Type B pancreatic cell (in vitro differentiated cells): ENCODE measurements at places on chromosomes 16 and 17. TPM values are rescaled to one million over a fixed set of nuclear protein-coding genes. Genes with fewer than 3 reads are reported as not detected.
A peak's percentile ranks its signal among the peaks of the same experiment; 100 is the strongest.

Gene C17orf50
- total RNA-seq: not detected in 2 replicates

Gene CDH8
- 8.0 and 8.2 TPM in 2 replicates for total RNA-seq

Gene BTBD17
- 5.2 and 5.7 TPM in 2 replicates for total RNA-seq

Gene GPRC5B
- 25.8 and 53.8 TPM in 2 replicates for total RNA-seq

DNA sequence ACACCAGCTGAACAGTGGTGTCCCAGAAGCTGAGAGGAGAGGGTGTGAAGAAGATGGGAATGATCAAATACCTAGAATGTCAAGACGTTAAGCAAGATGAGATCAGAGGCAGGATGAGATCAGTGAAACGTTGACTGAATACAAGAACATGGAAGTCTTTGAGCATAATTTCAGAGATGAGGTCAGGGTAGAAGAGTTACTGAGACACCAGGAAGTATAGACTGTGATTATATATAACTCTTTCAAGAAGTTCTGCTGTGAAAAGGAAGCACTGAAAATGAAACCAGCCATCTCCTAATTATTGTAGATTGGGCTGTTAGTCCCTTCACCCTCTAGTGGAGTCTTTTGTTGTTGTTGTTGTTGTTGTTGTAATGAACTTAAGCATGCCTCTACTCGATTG, 9.1 kb downstream of the SHCBP1 start:
- DNase-seq: no peak

GRCh38 chr16:10835281-10835931, 16.8 kb upstream of the TVP23A start:
- no peak for DNase-seq

- no peak for DNase-seq
These were observed 131.1 kb downstream of the TMEM114 start for GRCh38 chr16:8459085-8459733.

DNA sequence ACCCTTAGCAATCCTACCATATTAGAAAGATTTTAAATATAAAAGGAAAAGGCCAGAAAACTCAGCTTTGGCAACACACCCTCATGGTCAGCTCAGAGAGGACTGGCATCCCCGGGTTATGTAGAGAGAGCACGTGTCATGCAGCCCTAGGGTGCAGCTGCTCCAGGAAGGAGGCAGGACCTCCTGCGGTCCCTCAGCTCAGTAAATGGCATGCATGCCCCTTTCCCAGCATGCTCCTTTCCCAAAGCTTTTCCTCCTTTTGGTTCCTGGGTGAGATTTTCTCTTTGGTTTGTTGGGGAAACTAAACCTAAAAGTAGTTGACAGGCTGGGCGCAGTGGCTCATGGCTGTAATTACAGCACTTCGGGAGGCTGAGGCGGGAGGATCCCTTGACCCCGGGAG, 3.9 kb downstream of the GAN start:
- no peak for DNase-seq

GRCh38 chr17:5097101-5097834, 14.4 kb downstream of the ZNF232 start:
- DNase-seq: peak; percentile 83

- no peak for DNase-seq
These were observed 14.9 kb downstream of the NAA60 start for GRCh38 chr16:3458278-3458851.

DNA sequence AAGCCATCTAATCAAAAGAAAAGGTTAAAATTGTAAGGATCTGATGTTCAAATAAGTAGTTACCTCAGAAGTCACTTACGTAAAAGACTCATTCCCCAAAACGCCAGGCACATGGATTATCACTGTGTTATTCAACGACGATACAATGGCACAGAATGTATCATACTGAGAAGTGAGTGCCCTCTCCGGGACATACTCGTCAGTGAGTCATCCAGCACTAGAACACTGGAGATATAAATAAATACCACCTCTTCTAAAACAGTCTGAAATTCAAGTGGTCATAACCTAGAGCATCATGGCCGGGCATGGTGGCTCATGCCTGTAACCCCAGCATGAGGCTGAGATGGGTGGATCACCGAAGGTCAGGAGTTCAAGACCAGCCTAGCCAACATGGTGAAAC, 24.9 kb downstream of the USP31 start:
- no peak for DNase-seq

DNA sequence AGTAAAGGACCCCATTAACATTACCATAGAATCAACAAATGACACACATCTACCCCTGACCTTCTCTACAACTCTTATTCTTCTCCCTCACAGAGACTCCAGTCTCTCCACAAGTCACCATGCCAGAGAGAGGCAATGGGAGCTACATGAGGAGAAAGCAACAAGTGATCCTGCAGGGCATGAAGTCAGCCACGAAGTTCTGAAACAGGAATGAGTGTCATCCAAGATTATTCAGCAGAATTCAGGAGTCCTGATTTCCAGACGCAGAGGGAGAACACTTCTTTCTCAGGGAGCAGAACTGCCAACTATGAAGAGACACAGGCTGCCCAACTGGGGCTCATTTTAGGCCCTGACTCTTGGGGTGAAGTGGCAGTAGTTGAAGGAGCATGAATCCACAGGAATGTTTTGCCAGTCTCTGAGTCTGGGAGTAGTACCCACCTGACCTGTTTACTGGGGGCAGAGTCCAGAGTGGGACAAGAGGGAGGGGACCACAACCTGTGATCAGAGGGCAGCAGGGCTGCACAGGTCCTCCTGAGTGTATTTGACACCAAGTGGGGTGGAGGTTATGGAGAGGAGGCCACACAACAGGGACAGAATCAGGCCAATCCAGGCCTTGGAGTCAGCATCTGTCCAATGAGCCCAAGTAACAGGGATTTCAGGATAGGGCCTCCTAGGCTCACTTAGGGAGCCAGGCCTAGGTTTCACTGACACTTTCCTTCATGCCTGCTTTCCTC, 2.4 kb upstream of the MTMR4 start:
- no peak for DNase-seq

DNA sequence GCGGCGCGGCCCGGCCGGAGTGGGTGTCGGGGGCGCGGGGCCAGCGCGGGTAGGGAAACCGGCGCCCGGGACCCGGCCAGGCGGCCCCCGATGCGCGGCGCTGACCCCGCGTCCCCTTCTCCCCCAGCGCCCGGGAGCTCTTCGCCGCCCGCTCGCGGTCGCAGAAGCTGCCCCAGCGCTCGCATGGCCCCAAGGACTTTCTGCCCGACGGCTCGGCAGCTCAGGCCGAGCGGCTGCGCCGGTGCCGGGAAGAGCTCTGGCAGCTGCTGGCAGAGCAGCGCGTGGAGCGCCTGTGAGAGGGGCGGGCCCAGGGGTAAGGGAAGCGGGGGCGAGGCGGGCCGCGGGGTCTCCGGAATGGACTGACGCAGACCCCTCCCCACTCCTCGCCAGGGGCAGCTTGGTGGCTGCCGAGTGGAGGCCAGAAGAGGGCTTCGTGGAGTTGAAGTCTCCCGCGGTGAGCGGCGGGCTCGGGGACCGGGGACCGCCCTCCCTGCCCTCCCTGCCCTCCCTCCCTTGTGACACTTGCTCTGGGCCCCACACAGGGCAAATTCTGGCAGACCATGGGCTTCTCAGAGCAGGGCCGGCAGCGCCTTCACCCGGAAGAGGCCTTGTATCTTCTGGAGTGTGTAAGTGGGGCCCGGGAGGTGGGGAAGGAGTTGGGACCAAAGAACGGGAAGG, 430 bp downstream of the TSEN54 start:
- no peak for DNase-seq

GRCh38 chr17:82950525-82951102, 110.8 kb upstream of the ZNF750 start:
- DNase-seq: peak; percentile 24

DNA sequence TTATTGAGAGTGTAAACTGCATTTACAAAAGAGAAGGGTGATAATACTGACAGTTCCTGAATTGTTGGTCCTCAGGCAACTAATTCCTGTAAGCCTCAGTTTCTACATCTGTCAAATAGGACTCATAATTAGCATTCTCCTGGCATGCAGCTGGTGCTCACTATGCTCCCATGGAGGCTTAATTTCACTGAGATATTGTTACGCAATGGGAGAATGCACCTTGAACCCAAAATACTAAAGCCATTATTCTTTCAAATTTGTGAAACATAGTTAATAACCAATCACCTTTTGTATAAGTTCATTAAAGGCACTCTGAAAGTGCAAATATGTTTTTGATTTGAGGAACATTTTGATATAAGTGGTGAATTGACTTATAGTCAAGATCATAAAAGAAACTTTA, 985.5 kb downstream of the CDH11 start:
- DNase-seq: no peak

GRCh38 chr16:69171325-69172084, 15.5 kb upstream of the SNTB2 start:
- DNase-seq: no peak

GRCh38 chr17:77153472-77153871, 12.7 kb downstream of the SEC14L1 start:
- DNase-seq: no peak

- DNase-seq: no peak
These were observed 73.1 kb downstream of the SREBF1 start for GRCh38 chr17:17763734-17764133.

DNA sequence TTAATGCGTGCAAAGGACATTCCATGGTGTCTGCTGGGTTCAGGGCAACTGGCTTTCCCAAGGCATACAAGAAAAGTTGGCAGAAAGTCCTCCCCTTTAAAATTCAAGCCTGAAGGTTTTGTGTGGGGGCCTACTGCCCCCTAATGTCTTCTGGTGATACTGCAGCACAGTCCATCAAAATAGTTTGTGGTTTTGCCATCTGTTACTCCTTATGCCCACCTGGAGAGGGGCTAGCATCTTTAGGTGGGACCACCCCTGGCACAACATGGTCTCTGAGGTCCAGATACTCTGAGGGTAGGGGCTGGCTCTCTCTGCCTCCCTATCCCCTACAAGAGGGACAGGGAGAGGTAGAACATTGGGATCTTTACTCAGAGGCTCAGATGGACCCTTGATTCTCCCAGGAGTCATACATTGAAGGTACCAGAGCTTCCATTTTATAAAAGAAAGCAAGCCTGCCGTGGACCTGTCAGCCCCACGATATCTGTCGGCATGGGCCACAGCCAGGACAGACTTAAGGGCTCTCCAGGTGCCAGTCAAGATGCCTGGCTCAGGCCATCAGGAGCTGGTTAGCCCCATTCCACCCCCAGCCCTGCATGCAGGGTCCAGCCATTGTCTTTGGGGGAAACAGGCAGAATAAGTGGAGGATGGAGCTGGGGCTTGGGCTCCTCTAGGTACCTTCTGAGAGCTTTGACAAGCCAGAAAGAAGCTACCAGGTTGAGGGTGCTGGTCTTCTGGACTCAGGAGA, 6.3 kb downstream of the ESRP2 start:
- DNase-seq: peak; percentile 62

GRCh38 chr16:57092786-57093411, 516 bp downstream of the CPNE2 start:
- DNase-seq: no peak

DNA sequence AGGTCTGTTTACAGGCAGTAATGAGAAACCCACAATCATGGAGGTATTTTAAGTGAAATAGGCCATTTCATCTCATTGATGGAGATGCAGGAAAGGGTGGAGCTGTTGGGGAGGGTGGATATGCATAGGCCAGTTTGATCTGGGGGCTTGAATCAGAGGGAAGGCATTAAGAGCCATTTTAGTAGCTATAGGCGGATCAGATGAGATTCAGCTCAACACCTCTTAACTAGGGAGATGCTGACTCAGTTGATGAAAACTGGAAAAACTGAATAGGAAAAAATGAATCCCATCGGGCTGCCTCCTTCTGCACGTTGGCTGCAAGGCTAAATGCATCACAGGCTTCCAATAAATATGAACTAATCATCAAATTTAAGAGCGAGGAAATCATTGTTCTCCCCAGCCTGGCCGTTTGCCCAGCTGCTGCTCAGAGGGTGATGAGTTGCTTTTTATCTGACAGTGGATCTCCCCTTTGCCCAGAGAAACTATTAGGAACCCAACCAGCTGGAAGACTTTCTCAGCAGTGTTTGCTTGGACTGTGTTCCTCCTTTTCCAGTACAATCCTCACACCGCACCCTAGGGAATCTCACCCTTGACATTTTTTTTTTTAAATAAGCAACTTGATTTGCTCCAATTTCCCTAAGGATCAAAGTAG, 149.6 kb downstream of the SOX9 start:
- no peak for DNase-seq

- DNase-seq: no peak
These were observed 1152.0 kb upstream of the CDH8 start for GRCh38 chr16:63188086-63188771.

DNA sequence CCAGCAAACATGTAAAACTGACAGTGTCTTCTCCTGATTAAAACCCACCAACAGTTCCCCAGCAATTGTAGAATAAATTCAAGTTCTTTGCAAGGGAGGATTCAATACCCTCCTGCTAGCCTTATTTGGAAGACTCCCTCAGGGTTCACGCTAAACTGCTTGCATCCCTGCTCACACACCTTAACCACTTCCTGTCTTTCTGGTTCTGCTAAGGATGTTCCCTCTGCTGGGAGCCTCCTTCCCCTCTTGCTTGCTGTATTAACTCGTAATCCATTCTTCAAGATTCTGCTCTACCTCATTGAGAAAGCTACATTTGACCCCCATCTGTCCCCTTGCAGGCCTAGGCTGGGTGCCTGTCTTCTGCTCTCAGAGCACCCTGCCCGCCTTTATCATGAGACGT, 2.3 kb upstream of the SHISA6 start:
- DNase-seq: no peak

DNA sequence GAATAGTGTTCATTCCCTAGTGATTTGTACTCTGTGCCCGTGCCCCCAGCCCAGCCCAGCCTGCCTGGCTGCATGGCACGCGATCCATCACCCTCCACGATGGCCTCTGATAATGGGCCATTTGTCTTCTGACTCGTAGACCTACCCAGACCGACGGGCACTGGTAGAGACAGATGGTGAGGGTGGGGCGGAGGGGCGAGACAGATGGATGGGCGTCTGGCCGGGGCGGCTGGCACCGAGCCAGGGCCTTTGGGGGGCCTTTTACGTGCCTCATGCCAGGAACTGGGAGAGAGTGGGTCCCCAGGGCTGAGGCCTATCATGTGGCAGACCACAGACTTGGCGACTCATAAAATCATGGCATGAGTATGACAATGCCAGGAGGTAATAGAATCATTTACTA, 25.4 kb downstream of the CRHR1 start:
- DNase-seq: no peak
